ENCODE measurements at places on chromosomes 6 and 20. TPM values are rescaled to one million over a fixed set of nuclear protein-coding genes. Genes with fewer than 3 reads are reported as not detected.

- DNase-seq, result no peak
- H3K4me1 ChIP-seq, result no peaks in the 10 kb centered on the region
- peaks cover 9% of the 10 kb centered on the region for H3K36me3 ChIP-seq
- H3K27ac ChIP-seq, result no peak overlapping the region
These were observed 92.8 kb downstream of the ATRN start for GRCh38 chr20:3563548-3564177.

HEY2 gene
- 0.98 TPM for total RNA-seq

DNA sequence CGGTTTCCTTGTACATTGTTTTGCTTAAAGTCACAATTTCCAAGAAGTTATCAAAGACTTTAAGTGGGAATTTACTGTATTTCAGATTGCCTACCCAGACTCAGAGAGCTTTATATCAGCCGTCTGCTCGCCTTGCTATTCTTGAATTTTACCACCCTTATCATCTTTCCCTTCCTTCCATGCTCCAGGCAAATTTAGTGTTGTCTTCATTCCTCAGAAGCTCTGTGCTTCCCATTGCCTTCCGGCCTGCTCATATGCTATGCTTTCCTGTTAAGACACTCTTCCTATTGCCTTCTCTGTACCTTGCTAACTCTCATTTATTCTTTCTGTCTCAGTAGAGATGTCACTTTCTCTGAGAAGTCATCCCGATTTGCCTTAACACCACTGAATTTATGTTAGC, 52.1 kb downstream of the CD2AP start:
- no peak for DNase-seq
- no peak overlapping the region for H3K4me3 ChIP-seq
- H3K36me3 ChIP-seq, result peaks cover 19% of the 10 kb centered on the region

DNA sequence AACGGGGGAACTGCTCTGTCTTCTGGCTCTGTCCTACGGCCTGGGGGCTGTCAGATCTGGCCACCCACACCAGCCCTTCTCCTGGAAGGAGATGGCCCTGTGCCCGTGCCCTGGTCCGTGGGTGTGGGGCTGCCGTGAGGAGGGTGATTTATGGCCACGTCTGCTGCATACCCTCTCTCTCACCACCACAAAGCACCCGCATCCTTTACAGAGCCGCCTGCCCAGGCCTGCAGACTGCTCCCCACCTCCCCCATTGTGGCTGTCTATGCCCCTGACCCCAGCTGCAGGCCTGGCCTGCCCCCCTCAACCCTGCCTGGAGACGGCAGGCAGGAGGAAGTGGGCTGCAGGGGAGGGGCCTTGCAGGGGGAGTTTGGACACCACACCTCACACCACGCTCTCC, 72.7 kb upstream of the GATA5 start:
- peaks cover 18% of the 10 kb centered on the region for H3K27me3 ChIP-seq
- H3K36me3 ChIP-seq, result no peaks in the 10 kb centered on the region
- H3K27ac ChIP-seq, result no peak overlapping the region
- no peak for DNase-seq

GRCh38 chr6:139744891-139745290, 370.4 kb upstream of the CITED2 start:
- no peaks in the 10 kb centered on the region for H3K27me3 ChIP-seq
- DNase-seq, result no peak
- H3K27ac ChIP-seq, result no peak overlapping the region
- H3K36me3 ChIP-seq, result no peaks in the 10 kb centered on the region

Data from vagina (tissue), 2 donors.